ENCODE measurements at places on chromosomes 7 and 10. TPM values are rescaled to one million over a fixed set of nuclear protein-coding genes. Genes with fewer than 3 reads are reported as not detected.

- no peak for DNase-seq
- H3K36me3 ChIP-seq: no peaks in the 10 kb centered on the region
- no peaks in the 10 kb centered on the region for H3K4me1 ChIP-seq
- H3K4me3 ChIP-seq: no peak overlapping the region
- no peak overlapping the region for H3K27ac ChIP-seq
Observed at GRCh38 chr10:64546073-64546472, 1024.9 kb downstream of the REEP3 start.

The C10orf62 gene
- total RNA-seq: not detected

- H3K27me3 ChIP-seq: no peaks in the 10 kb centered on the region
- peak overlapping the region; percentile 30 for H3K27ac ChIP-seq
- no peak overlapping the region for H3K4me3 ChIP-seq
- peaks cover 29% of the 10 kb centered on the region for H3K4me1 ChIP-seq
- DNase-seq: peak; percentile 35
- H3K36me3 ChIP-seq: peaks cover 17% of the 10 kb centered on the region
Observed at GRCh38 chr10:33234831-33235237, 99.6 kb downstream of the NRP1 start.

The ADAP1 gene
- total RNA-seq: 34.2 TPM

- H3K27me3 ChIP-seq: no peaks in the 10 kb centered on the region
- H3K36me3 ChIP-seq: peaks cover 16% of the 10 kb centered on the region
- H3K4me1 ChIP-seq: no peaks in the 10 kb centered on the region
- no peak overlapping the region for H3K4me3 ChIP-seq
- H3K27ac ChIP-seq: no peak overlapping the region
Observed at GRCh38 chr10:7168414-7168813, 242.4 kb downstream of the SFMBT2 start.

DNA sequence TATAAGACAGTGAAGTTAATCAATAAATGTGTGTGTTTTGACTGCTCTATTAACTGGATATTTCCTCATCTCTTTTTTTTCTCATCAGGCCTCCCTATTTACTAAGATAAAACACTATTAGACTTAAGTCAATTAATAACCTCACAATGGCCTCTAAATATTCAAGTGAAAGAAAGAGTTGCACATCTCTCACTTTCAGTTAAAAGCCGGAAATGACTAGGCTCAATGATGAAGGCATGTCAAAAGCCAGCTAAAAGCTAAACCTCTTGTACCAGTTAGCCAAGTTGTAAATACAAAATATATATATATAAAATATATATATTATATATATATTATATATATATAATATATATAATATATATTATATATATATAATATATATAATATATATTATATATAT is 127.0 kb upstream of the MEOX2 start:
- H3K4me1 ChIP-seq: no peaks in the 10 kb centered on the region
- no peaks in the 10 kb centered on the region for H3K36me3 ChIP-seq
- DNase-seq: no peak
